ENCODE measurements at places on chromosomes 2 and 18.

DNA sequence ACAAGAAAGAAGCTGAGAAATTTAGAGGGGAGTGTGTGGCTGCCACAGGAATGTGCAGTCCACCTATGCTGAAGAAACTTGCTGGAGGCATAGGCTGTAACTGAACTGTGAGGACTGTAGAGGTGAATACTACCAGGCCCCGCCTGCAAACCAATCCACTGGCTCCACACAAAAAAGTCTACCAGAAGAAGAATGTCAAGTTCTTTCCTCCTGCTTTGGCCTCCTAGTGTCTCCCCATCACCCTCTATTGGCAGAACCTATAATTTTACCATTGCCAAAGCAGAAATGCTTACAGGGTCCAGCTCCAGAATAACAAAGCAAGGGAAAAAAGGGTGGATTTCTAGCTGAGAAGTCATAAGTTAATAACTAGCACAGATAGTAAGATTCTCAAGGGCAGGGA, 5.9 kb upstream of the ATP5MC3 start:
- DNase-seq = no peak

GRCh38 chr18:41828137-41828536, 126.9 kb upstream of the PIK3C3 start:
- no peak for DNase-seq

DNA sequence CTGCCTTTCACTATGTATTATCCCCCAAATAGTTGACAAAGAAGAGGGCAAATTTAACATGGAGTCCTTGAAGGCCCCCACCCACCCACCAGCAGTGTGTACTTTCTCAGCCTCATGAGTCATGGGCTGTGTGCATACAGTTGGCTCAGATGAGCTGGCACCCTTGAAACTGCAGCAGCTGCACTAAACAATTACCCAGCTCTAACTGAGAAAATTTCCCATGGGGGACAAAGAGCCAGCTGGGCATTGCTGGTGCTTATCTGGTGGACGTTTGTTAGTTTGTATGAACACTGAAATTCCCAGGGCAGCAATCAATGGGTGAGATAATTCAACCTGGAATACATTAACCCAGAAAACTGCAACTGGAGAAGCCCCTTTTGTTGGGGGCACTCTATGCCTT, 131.7 kb downstream of the GCA start:
- no peak for DNase-seq

- DNase-seq = peak; percentile 80
Measured at GRCh38 chr2:232363784-232364615, 14.6 kb upstream of the ALPP start.

DNA sequence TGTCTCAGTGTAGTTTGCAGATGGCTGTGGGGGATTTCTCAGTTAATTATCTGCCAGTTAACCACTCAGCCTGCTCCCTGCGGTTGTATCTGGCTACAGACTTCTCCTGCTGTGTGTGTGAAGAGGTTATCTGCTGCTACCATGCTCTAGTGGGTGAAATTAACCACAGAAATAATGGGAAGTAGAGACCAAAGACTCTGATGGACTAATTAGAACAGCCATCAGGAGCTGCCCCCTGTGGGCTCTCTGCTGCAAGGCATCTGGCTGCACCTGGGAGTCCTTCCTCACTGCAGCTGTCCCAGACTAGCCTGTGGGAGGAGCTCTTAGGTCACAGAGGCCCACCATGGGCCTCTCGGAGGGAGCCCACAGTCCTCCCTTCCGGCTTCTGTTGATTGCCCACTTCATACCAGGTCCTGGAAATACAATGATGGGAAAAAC, 66.6 kb downstream of the CTIF start:
- no peak for DNase-seq

GRCh38 chr2:209636076-209636475, 135.6 kb upstream of the UNC80 start:
- no peak for DNase-seq

GRCh38 chr2:98807929-98808328, 77.0 kb upstream of the MGAT4A start:
- DNase-seq = no peak

GRCh38 chr18:61706276-61706915, 186.4 kb downstream of the RNF152 start:
- DNase-seq = no peak

GRCh38 chr2:203412546-203413331, 84.5 kb downstream of the ABI2 start:
- no peak for DNase-seq

DNA sequence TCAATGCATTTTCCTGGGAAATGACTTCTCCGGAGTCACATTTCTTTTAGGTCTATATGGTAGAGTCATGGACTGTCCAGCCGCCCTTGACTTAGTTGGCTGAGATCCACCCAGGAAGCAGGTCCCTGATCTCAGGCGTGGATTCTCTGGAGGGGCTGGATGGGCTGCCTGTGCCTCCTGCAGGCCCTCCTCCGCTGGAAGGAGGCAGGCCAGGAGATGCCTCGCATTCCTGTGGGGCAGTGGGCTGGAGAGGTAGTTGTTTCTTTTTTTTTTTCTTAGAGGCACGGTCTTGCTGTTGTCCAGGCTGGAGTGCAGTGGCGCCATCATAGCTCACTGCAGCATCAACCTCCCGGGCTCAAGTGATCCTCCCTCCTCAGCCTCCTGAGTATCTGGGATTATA, 129.0 kb upstream of the MYCN start:
- no peak for DNase-seq

- no peak for DNase-seq
Measured at GRCh38 chr2:64329848-64330247, 124.1 kb upstream of the LGALSL start.

DNA sequence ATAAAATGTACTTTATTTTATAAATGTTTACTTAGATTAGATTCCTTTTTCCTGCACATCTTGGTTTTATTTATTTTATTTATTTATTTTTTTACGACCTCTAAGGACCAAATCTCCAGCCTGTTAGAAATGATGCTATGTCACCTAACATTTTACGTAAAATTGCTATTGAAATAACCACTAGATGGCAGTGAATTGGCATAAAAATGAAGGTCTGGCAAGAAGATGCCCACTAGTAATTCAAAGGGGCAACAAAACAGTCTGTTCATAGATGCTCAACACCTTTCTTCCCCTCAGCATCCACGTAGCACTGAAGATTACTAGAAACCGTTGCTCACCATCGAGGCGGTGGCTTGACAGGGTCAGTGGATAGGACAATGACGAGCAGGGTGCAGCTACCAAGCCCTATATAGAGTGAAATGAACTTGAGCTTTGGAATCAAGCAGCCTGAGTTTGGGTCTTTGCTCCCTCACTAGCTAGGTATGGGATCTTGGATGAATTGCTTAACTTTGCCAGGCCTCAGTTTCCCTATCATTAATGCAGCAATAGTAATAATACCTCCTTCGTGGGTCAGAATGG, 128.7 kb upstream of the L3MBTL4 start:
- peak; percentile 2 for DNase-seq

- no peak for DNase-seq
Measured at GRCh38 chr2:119723784-119724467, 35.8 kb upstream of the PTPN4 start.

GRCh38 chr2:213185147-213185822, 33.9 kb upstream of the IKZF2 start:
- DNase-seq = no peak

DNA sequence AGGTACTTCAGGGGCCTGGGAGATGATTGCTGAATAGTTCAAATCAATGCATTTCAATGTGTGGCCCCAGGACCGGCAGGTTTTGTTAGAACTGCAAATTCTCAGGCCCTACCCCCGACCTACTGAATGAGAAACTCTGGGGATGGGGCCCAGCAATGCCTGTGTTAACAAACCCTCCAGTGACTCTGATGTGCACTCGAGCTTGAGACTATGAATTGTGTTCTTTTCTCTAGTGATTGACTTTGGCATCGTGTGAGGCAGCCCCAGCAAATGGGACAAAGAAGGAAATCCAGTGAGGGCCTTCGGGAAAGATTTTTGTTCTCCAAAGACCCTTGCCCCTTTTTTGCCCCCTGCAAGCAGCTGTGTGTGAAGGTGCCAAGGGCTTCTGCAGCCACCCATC, 22.4 kb downstream of the ALK start:
- no peak for DNase-seq

DNA sequence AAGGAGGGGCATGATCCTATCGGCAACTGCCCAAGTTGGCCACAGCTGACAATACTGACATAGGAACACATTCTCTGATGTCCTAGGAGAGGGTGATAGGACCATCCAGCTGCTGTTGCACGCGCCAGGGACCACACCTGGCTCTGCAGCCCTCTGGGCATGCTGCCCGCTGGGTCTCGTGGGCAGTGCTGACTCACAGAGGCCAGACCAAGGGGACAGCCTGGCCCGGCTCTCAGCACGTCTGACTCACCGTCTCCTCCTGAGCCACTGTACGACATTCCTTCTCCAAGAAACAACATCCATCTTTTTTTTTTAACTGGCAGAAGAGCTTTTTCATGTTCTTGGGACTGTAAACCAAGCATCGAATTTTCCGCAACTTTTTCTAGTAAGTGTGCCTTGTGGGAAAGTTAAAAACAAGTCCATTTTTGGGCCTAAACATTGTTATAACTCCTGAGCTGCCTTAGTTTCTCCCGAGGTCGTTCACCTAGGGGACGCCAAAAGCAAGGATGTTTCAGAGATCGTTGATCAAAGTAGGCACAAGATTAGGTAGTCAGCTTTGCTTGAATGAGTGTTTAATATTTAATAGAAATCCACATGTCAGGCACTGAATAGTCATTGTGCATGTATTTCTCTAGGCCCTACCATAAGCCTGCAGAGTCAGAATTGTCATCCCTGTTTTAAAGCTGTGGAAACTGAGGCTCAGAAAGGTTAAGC, 100.3 kb downstream of the TTC32 start:
- DNase-seq = no peak

DNA sequence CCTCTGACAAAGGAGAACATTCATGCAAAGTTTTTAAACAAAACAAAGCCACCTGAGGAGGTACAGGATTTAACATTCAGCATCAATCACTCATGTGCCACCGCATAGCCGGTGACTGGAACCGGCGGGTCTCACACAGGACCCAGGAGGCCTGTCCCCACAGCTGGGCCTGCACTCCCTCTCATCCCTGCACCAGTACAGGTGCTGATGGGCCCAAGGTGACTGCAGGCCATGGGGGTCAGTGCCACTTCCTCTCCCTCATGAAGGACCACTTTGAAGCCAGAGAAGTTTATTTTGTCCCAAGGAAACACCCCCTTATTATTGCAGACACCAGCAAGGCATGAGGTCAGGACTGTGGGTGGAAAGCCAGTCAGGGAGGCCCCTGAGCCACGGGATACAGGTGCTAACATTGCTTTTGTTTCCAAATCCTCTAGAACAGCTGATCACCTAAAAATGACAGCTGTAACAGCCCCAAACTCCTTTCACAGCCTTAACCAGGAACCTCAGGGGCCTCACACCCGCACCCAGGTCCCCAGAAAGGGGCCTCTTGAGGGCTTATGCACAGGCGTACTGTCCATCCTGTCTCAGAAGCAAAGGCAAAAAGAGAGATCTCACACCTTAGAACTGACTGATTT, 14.0 kb downstream of the PARD6G start:
- DNase-seq = no peak

- no peak for DNase-seq
Measured at GRCh38 chr2:216194013-216194412, 84.9 kb downstream of the XRCC5 start.

DNA sequence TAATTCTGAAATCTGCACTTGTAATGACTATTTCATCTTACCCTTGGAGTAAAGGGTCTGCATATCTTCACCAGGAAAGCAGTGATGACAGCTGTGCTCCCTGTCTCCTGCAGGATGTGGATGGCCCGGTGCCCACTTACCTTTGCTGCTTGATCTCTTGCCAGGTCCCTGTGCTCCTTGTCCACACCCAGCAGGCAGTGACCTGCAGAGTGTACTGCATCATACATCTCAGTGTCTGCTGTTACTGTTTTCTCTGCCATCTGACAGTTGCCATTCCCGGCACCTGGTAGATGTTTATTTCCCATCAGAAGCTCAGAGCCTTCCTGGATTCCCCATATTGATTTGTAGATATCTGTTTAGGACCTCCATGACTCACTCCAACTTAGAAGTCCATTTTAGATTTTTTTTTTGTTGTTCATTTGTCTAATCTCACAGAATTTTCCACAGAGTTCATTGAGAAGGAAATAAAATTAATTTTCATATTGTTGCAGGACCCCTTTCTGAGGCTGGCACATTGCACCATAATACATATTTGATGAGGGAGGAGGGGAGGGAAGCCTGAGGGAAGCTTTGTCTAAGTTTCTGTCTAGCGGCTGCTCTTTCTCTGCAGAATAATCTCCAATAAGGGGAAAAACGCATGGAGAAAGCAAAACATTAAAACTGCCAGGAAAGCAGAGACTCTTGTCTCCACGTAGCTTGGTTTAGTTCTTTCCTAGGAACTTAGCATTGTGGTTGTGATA, 697.5 kb upstream of the RAB6C start:
- DNase-seq = no peak

- no peak for DNase-seq
Measured at GRCh38 chr18:46239549-46239948, 135.4 kb downstream of the HAUS1 start.

DNA sequence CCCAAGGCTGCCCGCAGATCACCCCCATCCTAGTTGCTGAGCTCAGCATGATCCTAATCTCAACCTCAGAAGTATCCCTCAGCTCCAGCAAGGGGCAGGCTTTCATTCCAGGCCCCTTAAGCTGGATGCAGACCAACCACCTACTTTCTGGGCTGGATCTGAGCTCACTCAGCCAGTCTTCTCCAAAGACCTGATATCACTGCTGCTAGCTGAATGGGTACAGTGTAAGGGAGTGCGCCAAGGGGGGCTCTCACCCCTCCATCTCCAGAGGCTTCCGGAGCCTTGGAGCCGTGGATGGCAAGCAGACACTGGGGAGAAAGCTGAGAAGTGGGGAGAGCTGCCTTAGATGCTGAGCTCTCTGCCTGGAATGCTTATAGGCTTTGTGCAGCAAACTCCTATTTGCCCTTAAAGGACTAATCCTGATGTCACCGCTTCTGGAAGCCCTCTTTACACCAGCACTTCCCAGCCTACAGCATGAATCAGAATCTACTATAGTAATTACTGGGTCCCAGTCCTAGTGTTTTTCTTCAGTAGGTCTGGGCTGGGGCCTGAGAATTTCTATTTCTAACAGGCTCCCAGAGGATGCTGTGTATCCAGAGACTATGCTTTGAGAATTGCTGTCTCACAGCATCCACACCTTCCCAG, 31.0 kb downstream of the GYPC start:
- DNase-seq = no peak

DNA sequence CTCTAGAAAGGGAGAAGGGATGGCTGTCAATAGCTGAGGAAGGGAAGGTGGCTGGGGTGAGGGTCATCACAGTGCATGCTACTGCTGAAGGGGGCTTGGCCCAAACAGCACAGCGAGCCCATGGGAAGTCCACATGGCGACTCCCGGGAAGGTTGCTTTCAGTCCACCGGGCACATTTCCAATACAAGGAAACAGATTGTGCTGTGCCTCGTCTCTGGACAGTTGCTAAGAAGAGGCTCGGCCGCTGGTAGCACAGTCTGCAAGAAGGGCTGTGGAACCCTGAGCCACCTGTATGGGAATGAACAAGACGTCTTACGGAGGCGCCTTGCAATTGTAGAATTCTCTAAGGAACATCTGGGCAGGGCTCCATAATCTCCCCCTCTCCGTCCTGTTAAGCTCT, 123.1 kb downstream of the CELF4 start:
- no peak for DNase-seq

- no peak for DNase-seq
Measured at GRCh38 chr2:72576459-72576858, 249.4 kb downstream of the EXOC6B start.

Measured in CD4-positive, CD25-positive, alpha-beta regulatory T cell (primary cell).